Transverse colon (tissue), 4 donors: ENCODE measurements at places on chromosomes 1 and 21.

DNA sequence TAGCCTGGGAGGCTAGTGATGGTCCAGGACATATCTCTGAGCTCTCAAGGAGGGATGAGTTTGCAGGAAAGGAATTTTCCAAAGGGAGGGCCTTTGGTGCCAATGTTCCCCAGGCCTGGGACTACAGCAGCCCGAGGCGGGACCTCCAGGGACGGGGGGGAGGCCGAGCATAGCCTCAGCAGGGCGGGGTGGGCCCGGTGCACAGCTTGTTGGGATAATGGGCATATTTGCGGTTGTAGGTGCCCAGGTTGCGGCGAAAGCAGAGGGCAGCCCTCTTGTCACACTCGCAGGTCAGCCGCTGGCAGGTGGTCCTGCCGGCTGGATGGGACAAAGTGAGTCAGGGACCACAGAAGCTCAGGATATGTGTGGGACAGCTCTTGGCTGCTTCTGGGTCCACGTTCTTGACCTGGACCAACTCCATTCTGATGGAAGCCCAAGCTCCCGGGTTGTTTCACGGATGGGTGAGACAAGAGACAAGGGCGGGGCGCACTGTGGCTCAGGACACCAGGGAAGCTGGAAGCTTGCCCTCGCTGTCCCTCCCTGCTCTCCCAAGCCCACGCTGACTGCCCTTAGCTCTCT lies 3.2 kb downstream of the PLA2G2E start:
- no peaks in the 10 kb centered on the region for H3K27me3 ChIP-seq
- no peak overlapping the region for H3K4me3 ChIP-seq
- DNase-seq = no peak

GRCh38 chr1:227567256-227567655 lies 3.9 kb downstream of the ZNF678 start:
- H3K4me1 ChIP-seq = no peaks in the 10 kb centered on the region
- no peaks in the 10 kb centered on the region for H3K27me3 ChIP-seq
- no peaks in the 10 kb centered on the region for H3K36me3 ChIP-seq
- H3K4me3 ChIP-seq = no peak overlapping the region
- no peak overlapping the region for H3K27ac ChIP-seq

DNA sequence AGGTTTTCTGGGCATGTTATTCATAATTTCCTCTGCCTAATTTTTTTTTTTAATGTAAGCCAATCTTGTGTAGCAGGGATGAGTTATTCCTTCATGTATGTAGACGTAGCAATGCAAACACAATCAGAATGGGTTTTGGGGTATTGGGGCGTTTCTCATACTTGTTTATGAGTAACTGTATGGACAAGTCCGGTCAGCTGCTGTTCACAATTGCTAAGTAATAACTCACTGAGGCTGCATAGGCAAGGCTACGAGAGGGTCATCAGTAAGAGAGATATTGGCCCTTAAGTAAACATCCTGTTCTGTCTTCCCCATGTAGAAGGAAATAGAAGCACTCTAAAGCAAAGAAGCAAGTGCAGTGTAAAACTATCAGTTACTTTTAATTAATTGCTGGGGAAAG lies 9.5 kb upstream of the TARS2 start:
- H3K36me3 ChIP-seq = peaks cover 3% of the 10 kb centered on the region
- no peaks in the 10 kb centered on the region for H3K27me3 ChIP-seq
- H3K27ac ChIP-seq = no peak overlapping the region
- peaks cover 9% of the 10 kb centered on the region for H3K4me1 ChIP-seq

DNA sequence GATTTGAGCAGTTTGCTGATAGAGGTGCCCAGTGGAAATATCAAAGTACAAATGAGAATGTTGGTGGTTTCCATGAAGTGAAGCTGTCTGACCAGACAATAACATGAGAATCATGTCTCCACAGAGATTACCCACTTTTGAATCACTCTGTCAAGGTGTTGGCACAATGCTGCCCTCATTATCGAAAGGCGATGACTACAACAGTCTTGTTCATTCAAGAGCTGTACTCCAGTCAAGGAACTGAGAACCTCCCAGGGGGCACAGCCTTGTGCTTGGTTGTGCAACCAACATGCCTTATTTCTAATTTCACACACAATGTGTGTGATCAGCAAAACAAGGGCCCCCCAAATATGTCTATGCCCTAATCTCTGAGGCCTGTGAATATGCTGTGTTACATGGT lies 35.7 kb downstream of the ETS2 start:
- H3K27me3 ChIP-seq = no peaks in the 10 kb centered on the region
- no peaks in the 10 kb centered on the region for H3K4me1 ChIP-seq
- H3K27ac ChIP-seq = no peak overlapping the region
- no peak for DNase-seq
- no peaks in the 10 kb centered on the region for H3K36me3 ChIP-seq

DNA sequence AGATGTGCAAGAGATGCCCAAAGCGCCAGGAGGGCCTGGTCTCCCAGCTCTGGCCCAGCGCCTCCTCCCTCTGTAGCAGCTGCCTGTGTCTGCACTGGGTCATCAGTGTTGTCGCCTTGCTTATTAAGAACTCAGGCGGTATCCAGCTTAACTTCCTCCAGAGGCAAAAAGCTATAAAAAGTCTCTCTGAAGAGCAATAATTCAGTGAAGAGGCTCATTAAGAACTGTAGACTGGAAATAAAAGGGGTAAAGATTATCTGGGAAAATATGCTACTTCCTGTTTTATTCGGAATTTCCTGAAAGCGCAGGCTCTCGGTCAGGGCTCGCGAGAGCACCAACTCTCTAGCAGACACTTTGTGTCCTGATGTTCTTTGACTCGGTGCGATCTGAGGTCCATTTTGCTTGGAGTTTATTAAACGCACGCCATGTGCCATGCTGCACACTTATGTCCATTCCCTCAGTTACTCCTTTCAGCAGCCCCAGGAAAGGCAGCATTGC lies 70.4 kb downstream of the MRPS6 start:
- H3K27me3 ChIP-seq = no peaks in the 10 kb centered on the region
- H3K4me3 ChIP-seq = no peak overlapping the region
- no peak overlapping the region for H3K27ac ChIP-seq
- no peak for DNase-seq
- no peaks in the 10 kb centered on the region for H3K4me1 ChIP-seq

DNA sequence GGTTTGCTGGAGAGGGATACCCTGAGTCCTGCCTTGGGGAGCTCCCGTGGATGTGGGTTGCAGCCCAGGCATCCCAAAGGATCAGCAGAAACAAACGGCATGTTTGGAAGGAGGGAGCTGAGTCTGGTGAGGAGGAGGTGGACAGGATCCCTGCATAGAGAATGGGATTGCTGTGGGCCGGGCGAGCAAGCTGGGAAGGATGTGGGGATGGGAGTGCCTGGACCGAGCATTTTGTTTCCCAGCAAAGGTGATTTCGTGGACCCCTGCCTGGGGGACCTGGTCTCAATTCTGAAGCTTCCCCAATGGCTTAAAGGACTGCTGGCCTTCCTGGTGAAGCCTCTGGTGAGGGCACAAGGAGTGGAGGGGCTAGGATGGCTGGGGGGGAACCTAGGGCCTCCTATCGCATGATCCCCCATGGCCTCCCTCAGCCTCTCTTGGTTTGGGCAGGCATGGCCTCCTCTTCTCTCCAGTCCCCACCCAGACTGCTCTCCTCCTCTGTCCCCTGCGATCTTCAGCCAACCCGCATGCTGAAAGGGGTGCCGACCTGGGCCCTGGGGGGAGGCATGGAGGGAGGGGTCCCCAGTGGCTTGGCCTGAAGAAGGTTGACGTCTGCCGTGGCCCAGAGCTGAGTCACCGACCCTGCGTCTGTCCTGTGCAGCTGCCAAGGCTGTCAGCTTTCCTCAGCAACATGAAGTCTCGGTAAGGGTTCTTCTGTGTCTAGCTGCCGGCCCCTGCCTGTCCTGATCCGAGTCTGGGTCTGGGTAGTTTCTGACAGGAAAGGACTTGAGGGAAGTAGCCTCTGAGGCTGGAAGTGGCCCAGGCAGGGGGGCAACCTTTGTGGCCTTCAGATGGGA lies 16.3 kb downstream of the FAAH start:
- H3K27me3 ChIP-seq = no peaks in the 10 kb centered on the region
- H3K4me1 ChIP-seq = peaks cover 3% of the 10 kb centered on the region
- no peak for DNase-seq
- H3K4me3 ChIP-seq = no peak overlapping the region

- no peaks in the 10 kb centered on the region for H3K36me3 ChIP-seq
- H3K4me1 ChIP-seq = no peaks in the 10 kb centered on the region
Measured at GRCh38 chr1:236638945-236639344, 34.6 kb upstream of the HEATR1 start.

GRCh38 chr1:56429288-56429687 lies 150.1 kb downstream of the PLPP3 start:
- H3K36me3 ChIP-seq = no peaks in the 10 kb centered on the region
- DNase-seq = no peak
- no peak overlapping the region for H3K4me3 ChIP-seq
- peaks cover 4% of the 10 kb centered on the region for H3K4me1 ChIP-seq

DNA sequence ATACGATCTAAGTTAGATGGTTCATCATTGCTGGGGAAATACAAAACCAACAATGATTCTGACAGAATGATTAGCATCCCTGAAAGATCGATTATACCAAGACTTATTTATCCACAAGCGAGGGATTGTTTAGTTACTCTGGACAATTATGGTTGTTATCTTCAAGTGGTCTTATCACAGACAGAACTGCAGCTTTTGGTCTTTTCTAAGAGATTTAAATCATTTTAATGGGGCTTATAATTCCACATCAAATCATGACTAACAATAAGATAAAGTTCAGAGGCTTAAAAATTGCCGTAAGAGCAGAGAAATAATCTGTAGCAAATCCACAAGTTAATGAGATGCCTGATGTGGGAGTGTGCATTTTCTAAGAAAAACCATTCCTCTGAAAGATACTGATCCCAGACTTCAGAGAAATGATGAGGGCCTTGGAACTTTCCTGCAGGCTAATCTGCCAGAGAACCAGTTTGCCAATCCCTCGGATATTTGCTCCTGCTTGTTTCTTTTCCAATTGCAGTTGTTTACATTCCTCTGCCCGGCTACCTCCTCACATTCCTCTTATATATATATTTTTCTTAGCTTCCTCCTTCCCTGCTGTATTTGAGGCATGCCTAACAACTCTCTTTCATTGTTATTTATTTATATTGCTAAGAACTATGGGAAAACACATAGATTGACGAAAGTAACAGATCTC lies 134.8 kb downstream of the BACH1 start:
- no peaks in the 10 kb centered on the region for H3K36me3 ChIP-seq
- no peaks in the 10 kb centered on the region for H3K4me1 ChIP-seq
- no peak for DNase-seq
- no peak overlapping the region for H3K27ac ChIP-seq
- H3K4me3 ChIP-seq = no peak overlapping the region

DNA sequence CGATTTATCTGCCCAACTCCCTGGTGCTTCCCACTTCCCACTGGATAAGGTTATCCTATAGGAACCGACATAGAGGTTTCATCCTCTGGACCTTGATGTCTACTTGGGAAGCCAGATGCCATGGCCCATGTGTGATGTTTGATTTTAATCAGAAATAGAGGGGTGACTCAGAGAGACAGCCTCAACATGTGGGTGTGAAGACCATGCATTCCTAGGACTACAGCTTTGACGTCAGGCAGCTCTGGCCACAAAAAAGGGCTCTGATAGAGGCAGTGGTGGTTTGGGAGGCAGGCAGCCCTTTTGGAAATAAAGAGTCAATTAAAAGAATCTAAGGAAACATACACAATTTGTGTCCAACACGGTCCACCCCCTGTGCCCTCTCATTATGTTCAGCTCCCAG lies 5.2 kb upstream of the SH2D2A start:
- no peak overlapping the region for H3K4me3 ChIP-seq
- DNase-seq = no peak
- H3K36me3 ChIP-seq = no peaks in the 10 kb centered on the region

DNA sequence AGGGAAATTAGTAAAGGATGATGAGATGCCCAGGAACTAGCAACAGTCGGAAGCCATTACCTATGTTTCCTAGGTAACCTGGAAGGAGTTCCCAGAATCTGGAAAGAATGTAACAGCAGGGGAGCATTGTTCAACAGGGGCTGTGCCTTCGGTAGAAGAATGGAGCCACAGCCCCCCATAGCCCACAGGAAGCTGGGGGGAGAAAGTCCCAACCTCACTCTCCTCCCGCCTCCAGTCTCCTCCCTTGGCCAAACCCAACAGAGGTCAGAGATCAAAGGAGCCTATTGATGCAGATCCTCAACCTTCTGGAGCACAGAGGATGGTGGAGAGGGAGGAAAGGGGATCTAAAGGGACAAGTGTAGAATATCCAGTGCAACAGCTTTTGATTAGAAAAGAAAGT lies 131.5 kb upstream of the SLC44A3 start:
- no peak for DNase-seq
- H3K27me3 ChIP-seq = no peaks in the 10 kb centered on the region
- H3K27ac ChIP-seq = no peak overlapping the region
- H3K36me3 ChIP-seq = no peaks in the 10 kb centered on the region
- H3K4me3 ChIP-seq = no peak overlapping the region

GRCh38 chr1:208628022-208628914 lies 384.1 kb upstream of the PLXNA2 start:
- no peaks in the 10 kb centered on the region for H3K27me3 ChIP-seq
- no peak overlapping the region for H3K27ac ChIP-seq
- H3K4me1 ChIP-seq = no peaks in the 10 kb centered on the region

DNA sequence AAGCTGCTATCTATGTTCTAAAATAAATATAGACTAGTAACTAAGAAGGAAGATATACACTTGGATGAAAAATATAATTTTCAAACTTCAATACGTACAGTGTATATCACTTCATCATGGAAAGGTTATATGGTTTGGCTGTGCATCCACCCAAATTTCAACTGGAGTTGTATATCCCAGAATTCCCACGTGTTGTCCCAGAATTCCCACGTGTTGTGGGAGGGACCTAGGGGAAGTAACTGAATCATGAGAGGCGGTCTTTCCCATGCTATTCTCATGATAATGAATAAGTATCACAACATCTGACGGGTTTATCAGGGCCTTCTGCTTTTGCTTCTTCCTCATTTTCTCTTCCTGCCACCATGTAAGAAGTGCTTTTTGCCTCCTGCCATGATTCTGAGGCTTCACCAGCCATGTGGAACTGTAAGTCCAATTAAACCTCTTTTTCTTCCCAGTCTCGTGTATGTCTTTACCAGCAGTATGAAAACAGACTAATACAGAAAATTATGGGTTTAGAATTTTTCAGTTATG lies 10.7 kb downstream of the NEGR1 start:
- H3K36me3 ChIP-seq = no peaks in the 10 kb centered on the region
- no peak overlapping the region for H3K4me3 ChIP-seq
- no peaks in the 10 kb centered on the region for H3K27me3 ChIP-seq
- H3K27ac ChIP-seq = no peak overlapping the region
- H3K4me1 ChIP-seq = no peaks in the 10 kb centered on the region

- DNase-seq = no peak
- no peaks in the 10 kb centered on the region for H3K27me3 ChIP-seq
- no peak overlapping the region for H3K4me3 ChIP-seq
- no peak overlapping the region for H3K27ac ChIP-seq
Measured at GRCh38 chr1:208864366-208864965, 620.3 kb upstream of the PLXNA2 start.

DNA sequence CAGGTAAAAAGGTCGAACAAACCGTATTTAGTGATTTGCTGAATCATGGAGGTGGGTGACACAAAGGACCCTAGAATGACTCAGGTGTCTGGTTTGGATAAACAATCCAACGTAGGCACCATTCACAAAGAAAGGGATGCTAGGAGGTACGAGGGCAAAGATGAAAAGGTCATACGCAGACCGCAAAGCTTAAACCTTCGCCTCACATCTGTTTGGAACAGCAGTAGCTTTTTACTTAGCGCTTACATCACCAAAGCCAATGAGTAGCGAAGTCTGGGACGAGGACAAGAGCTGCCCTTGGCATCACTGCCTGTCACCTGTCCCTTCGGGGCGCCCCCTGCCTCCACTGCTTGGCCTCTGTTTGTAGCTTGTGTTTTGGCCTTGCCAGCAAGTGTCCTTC lies 350.2 kb downstream of the SMYD3 start:
- no peak overlapping the region for H3K4me3 ChIP-seq
- no peaks in the 10 kb centered on the region for H3K36me3 ChIP-seq
- no peak overlapping the region for H3K27ac ChIP-seq
- H3K27me3 ChIP-seq = no peaks in the 10 kb centered on the region
- no peak for DNase-seq
- no peaks in the 10 kb centered on the region for H3K4me1 ChIP-seq
